ENCODE measurements at places on chromosomes 16 and 17. TPM values are rescaled to one million over a fixed set of nuclear protein-coding genes. Genes with fewer than 3 reads are reported as not detected.

- DNase-seq, result no peak
These were observed 8.9 kb downstream of the EME1 start for GRCh38 chr17:50381920-50382319.

Gene ERI2
- 7.1 TPM for total RNA-seq

- DNase-seq, result peak; percentile 60
These were observed 10.3 kb downstream of the HIC1 start for GRCh38 chr17:2064980-2065785.

DNA sequence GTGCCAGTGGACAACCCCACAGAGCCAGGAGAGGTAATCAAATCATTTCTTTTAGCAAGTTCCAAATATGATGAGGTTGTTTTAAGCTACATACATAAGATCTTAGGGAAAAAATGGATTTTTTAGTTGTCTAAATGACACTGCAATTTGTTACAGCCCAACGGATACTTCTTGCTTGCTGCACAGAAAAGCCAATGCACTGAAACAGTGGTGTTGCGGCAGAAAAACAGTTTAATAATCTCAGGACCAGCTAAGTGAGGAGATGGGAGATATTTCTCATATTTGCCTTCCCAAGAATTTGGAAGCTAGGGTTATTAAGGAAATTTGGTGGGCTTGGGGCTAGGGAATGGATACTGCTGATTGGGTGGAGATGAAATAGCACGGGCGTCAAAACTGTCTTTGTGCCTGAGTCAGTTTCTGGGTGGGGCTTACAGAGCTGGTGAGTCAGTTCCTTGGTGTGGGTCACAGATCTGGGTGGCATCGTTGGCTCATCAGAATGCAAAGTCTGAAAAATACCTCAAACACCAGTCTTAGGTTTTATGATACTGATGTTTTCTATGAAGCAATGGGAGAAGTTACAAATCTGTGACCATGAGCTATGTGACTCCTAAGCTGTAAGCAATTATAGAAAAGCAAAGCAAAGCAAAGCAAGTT, 255.4 kb downstream of the IRX3 start:
- DNase-seq, result no peak

Gene TMEM88
- 13.6 TPM for total RNA-seq
